Stimulated activated CD8-positive, alpha-beta memory T cell treated with anti-CD3 and anti-CD28 coated beads, Interleukin-4, amount 100 ng/mL, for 24 hours (primary cell): ENCODE measurements at places on chromosomes 7 and 10.

DNA sequence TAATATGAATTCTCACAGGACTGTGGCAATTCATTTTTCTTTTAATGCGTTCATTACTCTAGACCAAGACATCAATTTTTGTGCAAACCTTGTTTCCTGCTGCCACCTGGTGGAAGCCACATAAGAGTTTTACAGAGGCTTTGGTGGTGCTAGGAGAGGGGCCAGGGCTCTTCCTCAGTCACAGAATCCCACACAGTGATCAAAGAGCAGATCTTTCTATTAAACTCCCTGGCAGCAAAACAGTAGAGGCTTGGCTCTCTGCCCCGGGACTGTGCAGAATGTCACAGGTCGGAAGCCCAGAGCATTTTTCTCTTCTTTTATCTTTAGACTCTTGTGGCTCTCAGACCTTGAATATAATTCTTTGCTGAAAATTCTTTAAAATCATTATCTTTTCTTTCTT, 506.4 kb upstream of the C7orf33 start:
- DNase-seq: no peak

DNA sequence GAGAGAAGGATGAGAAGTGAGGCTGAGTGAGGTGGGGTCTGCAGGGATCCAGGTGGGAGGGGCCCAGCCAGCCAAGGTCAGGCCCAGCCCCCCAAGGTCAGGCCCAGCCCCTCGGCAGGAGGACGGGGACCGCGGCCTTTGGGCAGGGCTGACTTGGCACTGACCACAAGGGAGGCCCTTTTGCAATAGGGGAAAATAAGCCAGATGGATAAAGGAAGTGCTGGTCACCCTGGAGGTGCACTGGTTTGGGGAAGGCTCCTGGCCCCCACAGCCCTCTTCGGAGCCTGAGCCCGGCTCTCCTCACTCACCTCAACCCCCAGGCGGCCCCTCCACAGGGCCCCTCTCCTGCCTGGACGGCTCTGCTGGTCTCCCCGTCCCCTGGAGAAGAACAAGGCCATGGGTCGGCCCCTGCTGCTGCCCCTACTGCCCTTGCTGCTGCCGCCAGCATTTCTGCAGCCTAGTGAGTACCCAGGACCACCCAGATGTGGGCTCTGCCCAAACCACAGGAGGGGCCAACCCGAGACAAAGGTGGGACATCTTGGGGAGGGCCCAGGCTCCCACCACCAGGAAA, at the start of gene PILRA:
PILRA (plus strand) TSS at position 227 of the 571 bp plus-strand sequence; CDS start at position 397, 170 bp downstream.
- no peak for DNase-seq

GRCh38 chr7:2044883-2045471, 187.8 kb downstream of the MAD1L1 start:
- no peak for DNase-seq

GRCh38 chr7:144786522-144786921, 49.3 kb downstream of the TPK1 start:
- no peak for DNase-seq

GRCh38 chr10:4359003-4359402, 467.0 kb upstream of the AKR1E2 start:
- DNase-seq: no peak

- peak; percentile 2 for DNase-seq
These were observed 15.6 kb upstream of the PBLD start for GRCh38 chr10:68348265-68348741.

DNA sequence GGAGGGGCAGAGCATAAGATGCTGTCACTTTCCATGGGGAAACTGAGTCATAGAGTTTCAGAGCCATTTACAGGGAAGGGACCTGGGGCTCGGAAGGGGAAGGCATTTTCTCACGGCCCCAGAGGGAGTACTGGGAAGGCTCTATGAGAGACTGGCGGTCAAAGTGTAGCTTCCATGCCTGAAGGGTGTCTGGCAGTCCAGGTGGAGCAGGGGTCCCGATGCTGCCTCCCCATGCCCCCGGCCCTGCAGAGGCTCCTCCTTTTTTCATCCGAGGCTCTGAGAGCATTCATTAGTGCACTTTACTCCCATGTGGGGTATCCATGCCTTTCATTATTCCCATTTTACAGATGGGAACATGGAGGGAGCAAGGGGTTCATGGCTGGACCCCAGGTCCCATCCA, 27.9 kb upstream of the PCBD1 start:
- no peak for DNase-seq

DNA sequence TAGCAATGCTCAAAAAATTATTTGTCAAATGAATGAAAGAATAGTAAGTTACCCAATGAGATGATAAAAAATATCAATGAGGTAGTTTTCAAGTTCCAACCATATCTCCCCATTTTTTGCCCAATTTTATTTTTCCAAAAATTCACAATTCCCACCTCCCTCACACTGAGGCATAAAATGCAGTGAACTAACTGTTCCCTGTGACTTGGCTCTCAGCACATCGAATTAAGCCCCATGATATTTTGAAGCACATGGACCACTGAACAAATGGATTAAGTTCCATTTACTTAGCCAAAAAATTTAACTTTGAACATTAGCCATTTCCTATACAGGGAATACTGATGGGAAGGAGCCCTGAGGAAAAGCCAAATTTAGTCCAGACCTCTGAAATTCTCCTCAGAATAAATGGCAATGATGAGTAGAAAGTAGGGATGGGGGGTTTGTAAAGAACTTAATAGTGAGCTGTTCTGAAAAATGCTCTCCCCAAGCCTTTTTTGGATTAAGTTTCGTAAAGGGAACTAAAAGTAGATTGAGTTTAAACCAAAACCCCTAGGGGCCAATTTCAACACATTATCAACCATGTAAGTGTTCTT, 166.3 kb upstream of the GRM3 start:
- no peak for DNase-seq

- DNase-seq: no peak
These were observed 406 bp downstream of the SYNPO2L start for GRCh38 chr10:73655257-73655989.

DNA sequence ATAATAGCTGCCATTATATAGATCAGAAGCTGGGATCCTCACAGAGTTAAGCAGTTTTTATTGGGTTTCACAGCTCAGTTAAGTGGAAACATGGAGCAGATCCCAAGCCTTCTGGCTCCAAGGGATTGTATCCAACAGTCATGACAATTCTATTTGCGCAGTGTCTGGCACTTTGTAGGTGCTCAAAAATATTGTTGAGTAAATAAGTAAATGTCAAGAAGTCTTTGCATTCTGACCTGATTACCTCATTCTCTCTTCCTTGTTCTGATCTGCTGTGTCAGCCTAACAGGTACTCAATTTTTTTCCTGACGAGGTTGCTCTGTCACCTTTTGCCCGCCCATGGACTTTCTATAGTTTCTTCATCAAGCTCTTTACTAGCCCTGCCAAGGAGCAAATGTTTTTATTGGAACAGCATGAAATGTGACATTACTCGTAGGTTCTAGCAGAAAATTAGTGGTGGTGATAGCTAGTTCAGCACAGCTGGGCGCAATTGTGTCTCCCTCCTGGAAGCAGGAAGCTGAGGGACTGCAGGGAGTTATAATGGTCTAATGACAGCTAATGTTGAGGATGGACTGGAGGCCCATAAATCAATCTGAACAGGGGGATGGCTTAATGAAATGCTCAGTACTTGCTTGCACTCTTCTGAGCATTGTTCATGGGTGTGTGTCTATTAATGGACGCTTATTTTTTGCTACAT, 680.2 kb downstream of the CCSER2 start:
- DNase-seq: no peak

- DNase-seq: no peak
These were observed 149.7 kb downstream of the LRRC4 start for GRCh38 chr7:127881564-127881963.
